ENCODE measurements at places on chromosomes 3 and 15.
A peak's percentile ranks its signal among the peaks of the same experiment; 100 is the strongest.

DNA sequence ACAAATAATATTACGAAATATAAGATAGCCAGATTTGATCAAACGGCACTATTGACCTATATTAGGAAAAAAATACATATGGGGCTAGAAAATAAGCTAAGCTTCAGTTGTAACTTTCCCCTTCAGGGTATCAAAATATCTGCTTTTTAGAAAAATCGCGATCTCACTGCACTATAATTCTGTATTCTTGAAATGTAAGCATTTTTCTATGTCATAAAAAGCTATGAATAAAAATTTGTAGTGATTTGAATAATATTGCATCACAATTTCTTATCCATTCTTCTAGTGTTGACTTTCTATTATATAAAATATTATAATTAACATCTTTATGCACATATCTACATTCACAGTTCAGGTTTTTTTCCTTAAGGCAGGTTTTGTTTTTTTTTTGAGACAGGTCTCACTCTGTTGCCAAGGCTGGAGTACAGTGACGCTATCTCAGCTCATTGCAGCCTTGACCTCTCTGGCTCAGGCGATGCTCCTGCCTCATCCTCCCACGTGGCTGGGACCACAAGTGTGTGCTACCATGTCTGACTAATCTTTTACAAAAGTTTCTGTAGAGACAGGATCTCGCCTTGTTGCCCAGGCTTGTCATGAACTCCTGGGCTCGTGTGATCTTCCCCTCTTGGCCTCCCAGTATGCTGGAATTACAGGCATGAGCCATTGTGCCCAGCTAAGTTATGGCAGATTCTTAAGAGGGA lies 21.6 kb downstream of the EMC4 start:
- DNase-seq, result no peak

DNA sequence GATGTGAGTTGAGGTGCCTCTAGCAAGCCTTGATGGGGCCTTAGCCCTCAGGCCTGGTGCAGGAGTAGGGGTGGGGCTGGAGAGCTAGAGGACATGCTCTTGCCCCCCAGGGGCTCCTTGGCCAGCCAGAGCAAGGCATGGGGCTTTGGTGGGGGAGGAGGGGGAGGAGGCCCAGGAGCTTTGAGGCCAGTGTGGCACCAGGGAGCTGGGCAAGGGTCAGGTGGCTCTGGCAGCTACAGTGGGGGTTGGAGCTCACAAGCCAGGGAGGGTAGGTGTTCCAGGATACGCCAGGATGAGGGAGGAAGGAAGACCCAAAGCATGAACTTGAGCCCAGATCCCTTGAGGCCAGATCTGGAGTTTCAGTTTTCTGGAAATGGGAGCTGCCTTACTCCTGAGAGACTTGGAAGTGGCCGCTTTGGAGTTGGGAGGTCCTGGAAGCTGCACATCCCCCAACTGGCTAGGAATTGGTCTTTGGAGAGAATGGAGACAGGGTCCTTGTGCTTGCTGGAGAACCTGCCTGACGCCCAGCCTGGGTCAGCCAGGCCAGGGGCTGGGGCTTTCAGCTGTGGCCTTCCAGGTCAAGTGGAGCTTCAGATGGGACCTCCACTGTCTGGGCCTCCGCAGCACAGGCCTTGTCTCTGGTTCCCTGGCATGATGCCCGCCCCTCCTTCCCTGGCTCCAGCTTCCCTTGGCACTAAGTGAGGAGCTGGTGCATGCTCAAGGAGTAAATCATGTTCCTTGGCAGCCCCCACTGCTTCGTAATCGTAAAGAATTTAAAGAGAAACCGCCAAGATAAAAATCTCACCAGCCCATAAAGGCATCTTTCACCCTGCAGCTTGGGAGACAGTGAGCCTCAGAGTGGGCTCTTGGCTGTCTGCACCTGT lies 8.7 kb downstream of the SEMA3F start:
- DNase-seq, result peak; percentile 38

DNA sequence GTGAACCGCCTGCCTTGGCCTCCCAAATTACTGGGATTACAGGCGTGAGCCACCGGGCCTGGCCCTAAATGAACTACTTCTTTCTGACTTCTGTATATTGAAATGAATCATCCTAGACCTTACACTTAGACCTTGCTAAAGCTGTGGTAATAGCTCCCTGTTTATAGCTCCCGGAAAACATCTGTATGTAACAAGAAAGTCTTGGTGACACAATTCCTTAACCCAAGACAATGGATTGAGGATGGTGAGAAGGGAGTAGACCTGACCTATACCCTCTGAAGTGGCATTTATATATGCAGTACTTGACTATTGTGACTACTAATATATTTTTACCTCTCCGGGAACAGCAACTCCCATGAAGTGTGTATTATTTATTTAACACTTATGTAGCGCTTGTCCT lies 48.0 kb upstream of the TBL1XR1 start:
- no peak for DNase-seq

GRCh38 chr15:52052066-52052935 lies 33.3 kb downstream of the MAPK6 start:
- no peak for DNase-seq

DNA sequence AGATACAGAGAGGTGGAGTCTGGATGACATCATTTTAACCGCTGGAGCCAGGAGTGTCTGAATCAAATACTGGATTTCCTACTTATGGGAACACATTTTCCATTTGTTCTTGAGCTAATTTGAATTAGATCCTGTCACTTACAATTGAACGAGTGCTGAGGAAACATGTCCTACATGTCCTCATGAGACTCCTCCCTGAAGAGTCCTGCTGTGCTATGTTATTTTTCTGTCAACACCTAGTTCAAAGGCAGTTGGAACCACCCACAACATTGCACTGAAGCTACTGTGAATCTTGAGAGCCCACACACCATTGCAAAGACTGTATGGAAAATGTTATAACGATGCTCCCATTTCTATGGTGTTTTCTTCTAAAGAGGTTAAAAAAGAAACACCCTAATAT lies 123.5 kb upstream of the CRBN start:
- no peak for DNase-seq

DNA sequence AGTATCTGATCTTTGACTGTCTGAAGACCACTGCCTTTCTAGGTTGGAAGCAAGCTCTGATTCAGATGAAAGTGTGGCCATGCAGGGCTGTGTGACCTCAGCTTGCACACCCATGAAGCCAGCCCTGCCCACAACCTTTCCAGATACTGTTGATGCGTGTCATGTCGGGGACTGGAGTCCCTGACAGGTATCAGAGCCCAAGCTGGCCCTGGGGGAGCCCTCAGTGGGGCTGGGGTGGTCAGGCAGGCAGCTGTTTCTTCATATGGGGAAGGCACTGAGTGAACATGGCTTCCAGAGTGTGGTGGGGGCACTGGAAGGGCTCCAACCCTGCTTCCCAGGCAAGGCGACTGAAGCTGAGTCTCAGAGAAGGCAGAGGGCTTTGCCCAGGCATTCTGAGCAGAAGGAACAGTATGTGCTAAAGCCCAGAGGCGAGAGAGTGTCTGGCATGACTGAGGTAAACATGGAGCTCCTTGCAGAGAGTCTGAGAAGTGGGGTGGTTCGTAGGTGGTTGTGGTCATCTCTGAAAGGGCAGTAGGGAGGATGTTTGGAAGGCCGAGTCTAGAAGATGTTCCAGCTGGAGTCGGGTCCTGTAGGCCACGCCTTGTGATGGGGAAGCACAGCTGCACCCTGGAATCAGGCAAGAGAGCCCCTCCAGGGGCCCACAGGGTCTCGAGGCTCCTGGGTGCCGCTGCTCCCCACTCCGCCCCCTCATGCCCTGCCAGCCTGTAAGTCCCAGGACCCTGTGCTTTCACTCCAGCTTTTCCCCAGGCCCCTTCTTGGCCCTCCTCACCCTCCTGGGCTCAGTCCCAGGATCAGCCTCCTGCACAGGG lies 122.2 kb downstream of the EEFSEC start:
- DNase-seq, result no peak

Measured in choroid plexus epithelial cell (primary cell).